ENCODE measurements at places on chromosomes 3 and 15. TPM values are rescaled to one million over a fixed set of nuclear protein-coding genes. Genes with fewer than 3 reads are reported as not detected.
A peak's percentile ranks its signal among the peaks of the same experiment; 100 is the strongest.

COL8A1 gene
- total RNA-seq = 102 TPM

ERICH6 gene
- 0.38 TPM for total RNA-seq

DNA sequence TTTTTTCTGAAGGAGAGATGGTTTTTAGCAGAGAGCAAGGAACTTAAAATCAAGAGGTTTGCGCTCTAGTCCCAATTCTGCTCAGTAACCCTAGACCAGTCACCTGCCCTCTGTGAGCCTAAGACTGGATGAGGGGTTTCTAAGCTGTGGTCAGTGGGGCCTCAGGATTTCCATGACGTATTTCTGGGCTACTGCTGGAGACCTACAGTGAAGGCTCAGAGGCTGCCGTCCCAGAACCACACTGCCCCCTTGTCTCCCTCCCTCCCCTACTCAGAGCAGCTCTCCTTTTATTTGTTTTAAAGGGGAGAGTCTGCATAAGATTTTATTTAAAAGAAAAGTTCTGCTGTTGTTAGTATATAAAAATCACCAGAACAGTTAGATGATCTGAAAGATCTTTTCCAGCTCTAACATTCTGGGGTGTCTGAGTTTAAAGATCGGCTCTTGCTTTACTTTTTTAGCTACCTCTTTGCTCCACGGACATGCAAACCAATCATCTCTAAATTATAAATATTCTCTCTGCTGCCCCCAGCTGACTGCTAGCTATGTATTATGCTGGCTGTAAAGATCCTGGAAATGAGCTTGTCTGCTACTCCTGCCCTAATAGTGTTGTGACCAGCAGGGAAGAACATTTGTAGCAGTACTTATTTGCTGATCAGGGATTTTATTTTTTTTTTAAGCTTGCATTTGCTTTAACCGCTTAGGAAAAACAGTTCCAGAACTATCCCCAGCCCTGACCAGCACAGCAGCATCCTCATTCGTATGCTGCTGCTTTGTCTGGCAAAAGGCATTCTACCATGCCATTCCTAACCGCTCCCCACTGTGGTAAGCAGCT is 28.6 kb upstream of the NDUFB4 start:
- peak; percentile 57 for DNase-seq

GRCh38 chr3:195573611-195574496 is 9.9 kb downstream of the APOD start:
- DNase-seq = no peak

- DNase-seq = no peak
Observed at GRCh38 chr3:9168241-9168741, 81.2 kb downstream of the SRGAP3 start.

GRCh38 chr3:178304758-178305467 is 231.3 kb upstream of the KCNMB2 start:
- peak; percentile 82 for DNase-seq

- DNase-seq = no peak
Observed at GRCh38 chr3:123094516-123095313, 27.9 kb downstream of the PDIA5 start.

PLOD2 gene
- total RNA-seq = 197 TPM

TRH gene
- not detected for total RNA-seq

GRCh38 chr3:122458992-122459391 is 43.1 kb upstream of the WDR5B start:
- peak; percentile 42 for DNase-seq

DNA sequence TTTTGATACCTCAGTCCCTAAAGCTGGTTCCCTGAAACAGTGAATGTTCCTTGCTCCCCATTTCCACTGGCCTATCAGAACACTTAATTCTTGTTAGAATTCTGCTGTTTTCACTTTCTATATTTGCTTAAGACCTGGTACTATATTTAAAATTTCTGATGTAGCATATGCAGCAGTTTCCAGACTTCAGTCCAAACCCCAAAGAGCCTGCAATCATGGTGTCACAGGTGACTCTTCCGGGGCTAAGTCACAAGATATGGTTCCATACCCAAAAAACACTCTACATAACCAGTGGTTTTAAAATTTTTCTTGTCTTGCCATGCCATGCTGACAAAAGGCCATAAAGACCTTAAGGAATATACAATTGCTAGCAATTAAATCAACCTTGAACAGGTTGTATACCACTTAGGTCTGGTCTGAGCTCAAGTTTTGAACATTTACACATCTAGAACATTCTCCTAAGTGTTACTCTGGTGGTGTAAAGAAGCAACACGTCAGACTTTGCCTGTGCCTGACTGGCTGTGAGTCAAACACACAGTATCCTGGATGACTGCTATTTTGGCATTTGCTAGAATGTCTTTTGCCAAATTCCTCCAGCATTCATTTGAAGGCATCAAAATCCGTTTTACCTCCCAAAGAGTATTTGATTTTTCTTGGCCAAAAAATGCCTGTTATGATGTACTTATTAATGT is 160.0 kb downstream of the FRMD5 start:
- peak; percentile 65 for DNase-seq

DNA sequence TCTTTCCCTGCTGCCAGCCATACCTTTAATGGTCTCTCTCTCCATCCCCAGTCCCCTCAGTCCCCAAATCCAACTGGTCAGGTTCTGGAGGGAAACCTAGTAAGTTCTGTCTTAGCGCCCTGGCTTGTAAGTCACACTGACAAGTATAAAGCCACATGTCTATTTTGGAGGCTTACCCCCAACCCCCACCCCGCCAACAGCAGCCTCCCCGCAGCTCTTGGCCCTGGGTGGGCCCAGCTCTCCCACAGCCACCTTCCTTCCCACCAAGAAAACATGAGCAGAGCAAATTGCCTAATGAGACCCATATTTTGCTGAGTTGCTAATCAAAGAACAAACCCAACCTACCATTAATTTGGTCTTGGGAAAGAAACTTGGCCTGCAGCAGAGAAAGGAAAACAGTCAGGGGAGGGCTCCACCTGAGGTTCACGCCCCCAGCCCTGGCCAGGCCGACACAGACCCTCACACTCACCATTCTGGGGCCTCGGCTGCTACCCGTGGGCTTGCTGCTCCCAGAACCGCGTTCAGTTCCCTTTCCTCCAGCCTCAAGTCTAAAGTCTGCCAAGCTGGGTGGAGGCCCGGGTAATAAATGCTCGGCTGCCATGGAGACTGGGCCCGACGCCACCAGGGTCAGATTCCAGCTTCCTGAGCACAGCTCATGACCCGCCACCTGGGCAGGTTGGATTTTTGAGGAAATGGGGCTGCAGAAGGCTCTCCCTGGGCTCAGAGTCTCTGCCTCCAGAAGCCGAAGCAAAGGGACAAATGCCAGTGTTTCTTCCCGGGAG is at the start of gene CALML4:
CALML4 (minus strand) TSS at position 557 of the 782 bp plus-strand sequence; CDS start at position 472, 85 bp downstream.
- DNase-seq = no peak

MESP2 gene
- total RNA-seq = 0.45 TPM

DNA sequence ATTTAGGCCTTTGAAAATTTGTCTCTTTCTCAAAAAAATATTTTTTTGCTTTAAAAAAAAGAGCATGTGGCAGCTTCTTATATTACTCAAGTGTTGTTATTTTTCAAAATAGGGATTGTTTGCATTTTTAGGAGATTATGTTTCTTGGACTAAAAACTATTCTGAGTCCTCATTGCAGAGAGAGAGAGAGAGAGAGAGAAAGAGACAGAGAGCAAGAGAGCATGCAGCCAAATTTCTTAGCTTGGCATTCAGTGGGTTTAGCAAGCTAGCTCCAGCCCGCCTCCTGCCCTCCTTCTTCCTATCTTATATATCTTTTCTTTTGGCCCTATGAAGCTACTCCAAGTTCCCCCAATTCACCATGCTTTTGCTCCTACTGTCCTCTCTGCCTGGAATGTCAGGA is 55.7 kb downstream of the CEMIP start:
- DNase-seq = no peak

DNA sequence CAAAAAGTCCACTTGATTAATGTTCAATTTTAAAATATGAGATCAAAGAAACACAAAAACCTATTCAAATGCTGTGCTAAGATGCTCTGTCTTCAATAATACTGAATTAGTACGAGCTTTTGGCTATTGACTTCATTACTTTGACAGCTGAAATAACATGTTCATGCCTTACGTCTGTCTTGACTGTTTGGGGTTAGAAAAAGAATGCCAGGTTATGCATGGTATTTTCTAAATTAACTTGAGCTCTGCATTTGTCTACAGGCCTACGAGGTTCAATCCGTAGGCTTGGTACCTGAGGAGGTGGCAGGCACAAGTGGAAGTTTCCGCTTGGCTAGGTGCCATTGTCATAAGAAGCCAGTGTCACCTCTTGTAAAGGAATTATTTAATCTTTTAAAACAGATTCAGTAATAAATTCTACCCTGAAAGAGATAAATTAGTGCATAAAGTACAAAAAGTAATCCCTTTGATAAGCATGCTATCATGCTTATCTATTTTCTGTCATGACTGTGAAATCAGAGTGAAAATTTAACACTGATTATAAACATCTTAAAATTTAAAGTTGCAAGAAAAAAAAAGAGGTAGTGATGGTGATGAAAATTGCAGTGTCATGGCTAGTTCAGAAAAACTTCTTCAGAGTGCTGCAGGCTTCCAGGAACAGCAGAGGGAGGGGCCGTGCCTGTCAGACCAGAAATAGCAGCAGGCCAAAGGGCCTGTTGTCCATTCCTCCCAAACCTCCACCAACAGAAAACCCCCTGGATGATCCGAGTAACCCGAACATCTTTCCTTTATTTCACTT is 115.7 kb downstream of the ARRDC4 start:
- DNase-seq = peak; percentile 67

DNA sequence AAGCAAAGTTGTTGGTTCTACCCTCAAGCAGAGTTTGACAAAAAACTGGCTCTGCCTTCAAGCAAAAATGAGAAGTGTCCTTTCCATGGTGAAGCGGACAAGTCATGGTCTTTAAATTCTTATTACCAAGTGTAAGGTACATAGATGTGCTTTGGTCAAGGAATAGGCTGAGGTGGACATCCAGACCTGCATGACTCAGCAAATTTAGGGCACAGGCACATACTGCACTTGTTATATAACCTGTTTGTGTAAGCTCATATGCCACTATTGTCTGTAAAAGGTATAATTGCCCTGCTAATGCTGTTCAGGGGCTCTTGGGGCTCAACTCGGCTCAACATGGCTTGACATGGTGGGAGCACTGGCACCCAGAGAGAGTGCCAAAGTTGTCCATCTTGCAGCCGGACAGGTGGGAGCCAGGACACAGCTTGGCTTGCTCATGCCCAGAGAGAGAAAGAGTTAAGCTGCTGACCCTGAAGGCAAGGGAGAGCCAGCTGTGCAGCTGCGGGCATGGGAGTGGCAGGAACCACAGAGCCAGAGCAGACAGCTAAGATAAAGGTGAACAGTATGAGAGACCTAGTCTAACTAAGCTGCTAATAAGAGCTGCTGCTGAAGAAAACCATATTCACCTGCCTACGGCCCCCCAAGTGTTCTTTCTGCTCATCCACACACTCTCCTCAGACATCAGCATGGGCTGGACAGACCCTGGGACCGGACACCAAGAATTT is 17.7 kb downstream of the MCCC1 start:
- no peak for DNase-seq

- DNase-seq = no peak
Observed at GRCh38 chr3:127569160-127569559, 21.4 kb downstream of the TPRA1 start.

DNA sequence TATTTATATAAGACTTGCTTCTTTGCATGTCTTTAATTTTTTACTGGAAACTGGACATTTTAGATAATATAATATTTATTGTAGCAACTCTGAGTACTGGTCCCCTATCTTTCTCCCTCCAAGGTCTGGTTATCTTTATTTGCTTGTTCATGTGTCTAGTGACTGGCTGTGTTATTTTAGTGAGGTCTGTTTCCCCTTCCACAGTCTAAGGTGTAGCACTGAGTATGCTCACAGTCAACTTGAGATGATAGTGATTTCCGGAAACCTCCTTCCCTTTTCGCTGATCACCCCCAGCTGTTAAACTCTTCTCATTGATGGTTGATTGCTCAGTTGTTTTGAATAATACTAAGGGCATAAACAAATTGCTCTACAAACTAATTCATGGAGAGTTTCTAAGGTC is 37.0 kb downstream of the PCNP start:
- no peak for DNase-seq

NUSAP1 gene
- total RNA-seq = 169 TPM

GRCh38 chr3:87272718-87273341 is 3.6 kb downstream of the POU1F1 start:
- DNase-seq = no peak

DNA sequence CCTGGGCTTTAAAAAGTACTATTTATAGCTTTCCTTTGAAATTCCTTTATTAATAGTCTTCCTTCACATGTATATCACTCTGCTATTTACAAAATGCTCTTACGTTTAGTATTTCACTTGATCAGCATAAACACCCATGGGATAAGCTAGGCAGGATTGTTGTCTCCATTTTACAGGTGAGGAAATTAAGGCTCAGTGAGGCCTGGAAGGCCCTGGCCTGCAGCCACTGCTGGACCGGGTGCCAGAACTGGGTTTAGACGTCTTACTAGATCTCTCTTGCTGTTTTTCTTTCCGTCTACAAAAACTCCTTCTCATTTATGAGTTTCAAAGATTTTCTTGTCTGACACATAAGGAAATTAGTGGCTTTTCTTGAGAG is 236.4 kb downstream of the LPP start:
- DNase-seq = no peak

TMEM87A gene
- 52.0 TPM for total RNA-seq

PLA1A gene
- 0.13 TPM for total RNA-seq

GRCh38 chr15:70090436-70091296 is 7.1 kb downstream of the TLE3 start:
- DNase-seq = no peak

GRCh38 chr15:58952751-58953150 is 19.3 kb upstream of the SLTM start:
- no peak for DNase-seq

- no peak for DNase-seq
Observed at GRCh38 chr3:46289966-46290365, 47.7 kb downstream of the CCR3 start.

- no peak for DNase-seq
Observed at GRCh38 chr3:8911781-8912180, 51.5 kb downstream of the RAD18 start.

- DNase-seq = peak; percentile 47
Observed at GRCh38 chr15:99105514-99106341, 848 bp downstream of the SYNM start.

- no peak for DNase-seq
Observed at GRCh38 chr3:172542999-172543398, 19.8 kb upstream of the TNFSF10 start.

DNA sequence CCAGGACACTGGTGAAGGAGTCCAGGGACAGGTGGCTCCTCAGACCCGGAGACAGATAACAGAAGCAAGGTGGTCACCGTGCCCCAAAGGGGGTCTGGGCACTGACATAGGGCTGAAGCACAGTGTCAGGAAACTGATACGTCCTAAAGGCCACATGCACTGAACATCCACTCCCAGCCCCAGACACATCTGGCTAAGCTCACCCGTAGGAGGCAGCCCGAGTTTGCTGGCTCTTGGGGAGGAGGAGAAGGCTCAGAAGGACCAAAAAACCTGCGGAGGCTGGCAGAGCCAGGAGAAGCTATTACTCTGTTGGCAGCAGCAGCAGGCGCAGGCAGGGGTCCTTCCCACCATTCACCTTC is 1.2 kb downstream of the CACNA2D2 start:
- DNase-seq = no peak

CDHR4 gene
- total RNA-seq = not detected

DNA sequence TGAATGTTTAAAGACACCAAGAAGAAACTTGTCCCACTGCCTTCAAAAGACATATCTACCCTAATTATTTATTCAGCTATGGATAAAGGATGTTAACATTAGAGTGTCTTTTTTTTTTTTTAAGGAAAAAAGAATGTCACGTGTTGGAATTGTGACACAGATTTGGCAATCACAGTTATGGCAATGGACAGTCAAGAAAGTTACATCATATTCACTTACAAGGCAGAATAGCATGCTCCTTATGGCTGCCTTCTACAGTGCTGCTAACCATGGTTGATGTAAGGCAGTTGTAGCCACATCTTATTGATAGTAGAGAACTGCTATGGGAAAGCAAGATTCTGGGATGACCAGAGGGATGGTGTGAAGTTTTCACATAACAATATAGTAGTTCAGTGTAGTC is 128.8 kb upstream of the ZBTB20 start:
- peak; percentile 11 for DNase-seq
